ENCODE measurements at places on chromosomes 2 and 18. TPM values are rescaled to one million over a fixed set of nuclear protein-coding genes. Genes with fewer than 3 reads are reported as not detected.

The NEU2 gene
- not detected for total RNA-seq

DNA sequence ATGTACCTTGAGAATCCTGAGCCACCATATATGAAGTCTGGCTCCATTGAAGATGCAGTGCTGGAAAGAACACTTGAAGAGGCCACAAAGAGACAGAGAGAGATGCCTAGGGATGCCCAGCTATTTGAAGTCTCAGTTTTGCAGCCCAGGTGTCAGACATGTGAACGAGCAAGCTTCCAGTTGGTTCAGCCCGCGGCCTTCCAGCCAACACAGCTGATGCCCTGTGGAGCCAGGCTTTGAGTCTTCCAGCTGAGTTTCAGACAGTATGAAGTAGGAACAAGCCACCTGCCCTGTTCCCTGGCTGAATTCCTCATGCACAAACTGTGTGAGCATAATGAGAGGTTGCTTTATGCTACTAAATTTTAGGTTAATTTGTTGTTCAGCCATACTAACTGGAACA lies 108.8 kb downstream of the SPHKAP start:
- H3K27ac ChIP-seq = no peak overlapping the region
- no peak for DNase-seq
- H3K27me3 ChIP-seq = no peaks in the 10 kb centered on the region
- no peak overlapping the region for H3K4me3 ChIP-seq
- no peaks in the 10 kb centered on the region for H3K4me1 ChIP-seq

The ANKRD30BL gene
- total RNA-seq = not detected

DNA sequence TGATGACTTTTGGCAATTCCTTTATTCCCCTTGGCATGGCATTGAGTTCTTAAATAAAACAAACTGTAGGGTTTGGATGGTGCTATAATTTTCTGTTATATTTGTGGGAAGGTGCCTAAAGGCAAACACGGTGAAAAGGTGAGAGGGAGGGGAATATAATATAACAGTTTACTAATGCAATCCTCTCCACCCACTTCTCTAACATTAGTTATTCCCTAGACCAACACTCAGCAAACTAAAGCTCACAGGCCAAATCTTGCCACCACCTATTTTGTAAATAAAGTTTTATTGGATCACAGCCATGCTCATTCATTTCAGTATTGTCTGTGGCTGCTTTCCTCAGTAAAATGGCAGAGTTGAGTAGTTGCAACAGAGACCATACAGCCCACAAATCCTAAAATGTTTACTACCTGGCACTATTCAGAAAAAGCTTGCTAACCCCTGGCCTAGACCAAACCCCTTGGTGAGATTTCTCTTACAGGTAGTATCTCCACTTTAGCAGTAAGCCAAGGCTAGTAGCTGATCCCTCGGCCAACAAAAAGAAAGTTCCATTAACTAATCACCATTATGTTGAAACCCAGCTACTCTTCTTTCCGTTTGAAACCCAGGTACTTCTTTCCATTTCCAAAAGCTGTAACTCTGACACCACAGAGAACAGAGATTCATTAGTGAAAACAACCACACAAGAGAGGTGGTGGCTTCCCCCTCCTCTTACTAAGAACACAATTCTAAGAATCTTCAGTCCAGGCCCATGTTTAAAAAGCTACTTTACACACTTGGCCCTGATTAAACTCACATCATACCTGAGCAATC lies 136.1 kb upstream of the CHAC2 start:
- no peak for DNase-seq
- no peak overlapping the region for H3K27ac ChIP-seq
- H3K4me3 ChIP-seq = no peak overlapping the region
- H3K4me1 ChIP-seq = no peaks in the 10 kb centered on the region
- no peaks in the 10 kb centered on the region for H3K27me3 ChIP-seq

DNA sequence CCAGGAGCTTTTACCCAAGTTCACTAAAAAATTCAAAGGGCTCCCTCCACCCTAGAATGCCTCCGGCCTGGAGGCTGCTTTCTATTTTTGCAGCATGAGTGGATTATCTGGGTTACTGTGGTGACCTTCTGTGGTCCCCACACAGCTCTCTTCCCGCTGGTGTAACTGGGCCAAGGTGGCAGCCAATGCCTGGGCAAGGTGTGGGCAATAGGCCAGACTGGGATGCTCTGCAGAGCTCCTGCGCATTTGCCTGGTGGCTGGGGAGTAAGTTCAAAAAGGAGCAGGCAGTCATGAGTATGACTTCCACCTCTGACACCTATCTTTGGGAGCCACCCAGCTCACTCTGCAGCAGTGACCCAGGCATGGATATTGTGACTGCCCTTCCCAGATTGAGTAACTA lies 130.5 kb upstream of the SPRED2 start:
- no peaks in the 10 kb centered on the region for H3K36me3 ChIP-seq
- DNase-seq = no peak
- peak overlapping the region; percentile 48 for H3K27ac ChIP-seq
- H3K27me3 ChIP-seq = no peaks in the 10 kb centered on the region

- peaks cover 17% of the 10 kb centered on the region for H3K4me1 ChIP-seq
- H3K27me3 ChIP-seq = no peaks in the 10 kb centered on the region
- no peaks in the 10 kb centered on the region for H3K36me3 ChIP-seq
- H3K4me3 ChIP-seq = no peak overlapping the region
Measured at GRCh38 chr2:129006135-129006886, 687.6 kb upstream of the HS6ST1 start.

GRCh38 chr2:207219676-207220501 lies 54.1 kb upstream of the KLF7 start:
- H3K27ac ChIP-seq = no peak overlapping the region
- H3K27me3 ChIP-seq = no peaks in the 10 kb centered on the region
- no peaks in the 10 kb centered on the region for H3K4me1 ChIP-seq
- no peaks in the 10 kb centered on the region for H3K36me3 ChIP-seq

GRCh38 chr18:66548747-66549146 lies 55.1 kb downstream of the CDH19 start:
- no peak for DNase-seq
- no peak overlapping the region for H3K4me3 ChIP-seq
- H3K4me1 ChIP-seq = no peaks in the 10 kb centered on the region

GRCh38 chr2:38690499-38691420 lies 24.8 kb downstream of the GALM start:
- peak overlapping the region; percentile 59 for H3K27ac ChIP-seq
- no peak overlapping the region for H3K4me3 ChIP-seq
- no peak for DNase-seq
- H3K27me3 ChIP-seq = no peaks in the 10 kb centered on the region

The PCARE gene
- total RNA-seq = not detected

- H3K4me3 ChIP-seq = no peak overlapping the region
- no peak overlapping the region for H3K27ac ChIP-seq
- no peak for DNase-seq
- peaks cover 1% of the 10 kb centered on the region for H3K4me1 ChIP-seq
Measured at GRCh38 chr2:45237128-45237527, 227.9 kb upstream of the SIX2 start.

GRCh38 chr2:26095758-26096157 lies 61.9 kb downstream of the RAB10 start:
- no peaks in the 10 kb centered on the region for H3K27me3 ChIP-seq
- H3K4me3 ChIP-seq = no peak overlapping the region
- H3K4me1 ChIP-seq = peaks cover 21% of the 10 kb centered on the region
- peaks cover 6% of the 10 kb centered on the region for H3K36me3 ChIP-seq
- DNase-seq = no peak
- no peak overlapping the region for H3K27ac ChIP-seq

The CYRIA gene
- 5.1 TPM for total RNA-seq

DNA sequence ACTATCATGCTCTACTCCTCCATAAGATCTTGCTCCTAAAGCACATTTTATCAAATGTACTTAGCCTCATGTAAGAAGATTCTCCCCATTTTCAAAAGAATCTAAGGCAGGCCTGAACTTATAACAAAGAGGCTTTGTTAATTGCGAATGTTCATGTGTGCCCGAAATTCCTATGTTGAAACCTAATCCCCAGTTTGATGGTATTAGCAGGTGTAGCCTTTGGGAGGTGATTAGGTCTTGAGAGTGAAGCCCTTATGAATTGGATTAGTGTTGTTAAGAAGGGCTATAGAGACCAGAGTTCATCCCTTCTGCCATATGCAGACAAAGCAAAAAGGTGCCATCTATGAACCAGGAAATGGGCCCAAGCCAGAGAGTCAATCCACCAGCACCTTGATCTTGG lies 234.5 kb downstream of the PAX3 start:
- H3K27ac ChIP-seq = no peak overlapping the region
- H3K27me3 ChIP-seq = no peaks in the 10 kb centered on the region

The HOXD4 gene
- 2.5 TPM for total RNA-seq

- no peak overlapping the region for H3K4me3 ChIP-seq
- peaks cover 14% of the 10 kb centered on the region for H3K4me1 ChIP-seq
- DNase-seq = no peak
- peaks cover 10% of the 10 kb centered on the region for H3K36me3 ChIP-seq
- no peaks in the 10 kb centered on the region for H3K27me3 ChIP-seq
Measured at GRCh38 chr18:76803814-76804213, 18.5 kb upstream of the ZNF236 start.

DNA sequence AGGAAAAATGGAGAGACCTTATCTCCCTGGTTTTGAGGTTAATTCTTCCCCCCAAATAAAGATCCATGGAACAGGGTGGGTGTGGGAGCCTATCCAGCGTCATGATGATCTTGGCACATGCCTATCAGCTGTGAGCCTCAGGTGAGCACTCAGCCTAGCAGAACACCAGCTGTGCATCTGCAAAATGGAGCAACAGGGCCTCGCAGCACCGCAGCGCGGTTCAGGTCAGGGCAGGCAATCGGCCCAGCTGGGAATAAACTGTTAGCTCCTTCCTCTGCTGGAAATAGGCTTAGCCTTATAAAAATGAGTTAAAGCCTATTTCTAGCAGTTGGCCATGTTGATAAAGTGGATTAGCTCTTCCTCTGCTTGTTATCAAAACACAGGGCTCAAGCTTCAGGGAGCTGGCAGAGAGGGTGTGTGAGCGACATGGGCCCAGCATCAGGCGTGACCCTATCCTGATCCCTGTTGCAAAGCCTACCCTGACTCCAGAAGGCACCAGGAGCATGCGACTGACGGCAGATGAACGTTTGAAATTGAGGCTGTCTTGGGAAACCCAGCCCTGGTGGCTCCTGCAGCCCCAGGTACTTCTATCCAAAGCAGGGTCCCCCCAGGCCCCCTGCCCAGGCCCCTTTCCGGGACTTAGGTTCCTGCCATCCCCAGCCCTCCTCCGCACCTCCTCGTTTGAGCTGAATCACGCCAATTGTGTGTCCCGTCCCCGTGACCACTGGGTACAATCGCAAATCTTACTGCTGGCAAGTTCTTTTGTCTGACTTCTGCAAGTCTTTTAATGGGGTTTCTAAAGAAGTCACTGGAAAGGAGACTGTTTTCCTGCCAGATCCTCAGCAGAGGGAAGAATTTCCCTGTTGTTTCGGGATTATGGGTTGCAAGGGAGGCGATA lies 35.4 kb downstream of the ARHGEF4 start:
- H3K27ac ChIP-seq = peak overlapping the region; percentile 13
- no peak overlapping the region for H3K4me3 ChIP-seq
- no peaks in the 10 kb centered on the region for H3K4me1 ChIP-seq
- DNase-seq = no peak

All from esophagus squamous epithelium (tissue), 5 donors.